ENCODE measurements at places on chromosomes 12 and 14.

DNA sequence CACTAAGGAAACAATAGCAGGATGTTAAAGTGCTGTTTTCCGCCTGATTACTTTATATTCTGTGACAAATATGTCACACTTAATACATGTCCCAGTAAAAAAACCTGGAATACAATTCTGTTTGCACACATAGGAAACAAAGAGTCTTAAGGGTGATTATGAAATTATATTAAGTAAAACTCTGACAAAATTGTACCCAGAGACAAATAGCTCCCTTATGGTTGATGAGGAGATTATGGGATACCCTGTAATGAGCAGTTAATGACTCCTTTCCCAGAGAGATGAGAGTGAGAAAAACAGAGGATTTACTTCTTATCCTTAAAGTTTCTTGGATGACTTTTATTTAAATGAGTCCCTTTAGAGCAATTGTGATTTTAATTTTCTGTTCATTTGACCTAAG, 370.6 kb downstream of the PDZRN4 start:
- no peak for DNase-seq

DNA sequence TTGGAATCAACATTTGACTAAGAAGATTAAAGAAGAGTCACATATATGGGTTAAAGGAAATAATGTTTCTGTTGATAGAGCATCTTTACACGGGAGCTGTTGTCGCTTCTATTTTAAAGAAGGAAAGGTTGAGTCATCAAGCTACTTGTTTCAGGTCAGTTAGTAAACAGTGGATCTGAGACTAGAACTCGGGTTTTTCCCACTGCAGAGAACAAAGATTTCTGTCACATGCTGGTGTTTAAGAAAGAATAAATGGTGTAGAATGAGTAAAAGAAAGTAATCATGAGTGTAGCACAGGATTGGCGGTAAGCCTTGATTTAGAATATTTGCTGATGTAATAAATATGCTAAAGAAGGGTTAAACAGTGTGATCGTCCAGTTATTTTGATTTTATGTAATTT, 455.5 kb downstream of the AEBP2 start:
- no peak for DNase-seq

DNA sequence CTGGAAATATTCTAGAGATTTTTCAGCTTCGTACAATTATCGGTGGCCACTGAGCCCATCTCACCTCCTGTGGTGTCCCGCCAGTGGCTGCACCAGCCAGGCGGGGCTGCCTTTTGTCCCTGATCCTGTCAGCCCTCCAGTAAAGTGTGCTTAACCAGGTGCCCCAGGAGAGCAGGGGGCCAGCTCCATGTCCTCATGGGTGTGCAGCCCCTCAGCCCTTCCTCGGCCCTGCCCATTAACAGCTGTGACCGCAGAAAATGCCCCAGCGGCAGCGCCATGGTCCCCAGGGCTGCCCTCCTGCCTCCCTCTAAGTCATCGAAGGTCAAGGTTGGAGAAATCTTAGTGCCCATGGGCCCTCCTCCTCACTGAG, 188.5 kb downstream of the ZFP36L1 start:
- DNase-seq: no peak

GRCh38 chr12:25781232-25781631, 177.2 kb upstream of the RASSF8 start:
- DNase-seq: no peak

- DNase-seq: no peak
Observed at GRCh38 chr14:68667313-68667791, 125.5 kb downstream of the ZFP36L1 start.

- DNase-seq: no peak
Observed at GRCh38 chr12:77722536-77722935, 108.2 kb upstream of the NAV3 start.

DNA sequence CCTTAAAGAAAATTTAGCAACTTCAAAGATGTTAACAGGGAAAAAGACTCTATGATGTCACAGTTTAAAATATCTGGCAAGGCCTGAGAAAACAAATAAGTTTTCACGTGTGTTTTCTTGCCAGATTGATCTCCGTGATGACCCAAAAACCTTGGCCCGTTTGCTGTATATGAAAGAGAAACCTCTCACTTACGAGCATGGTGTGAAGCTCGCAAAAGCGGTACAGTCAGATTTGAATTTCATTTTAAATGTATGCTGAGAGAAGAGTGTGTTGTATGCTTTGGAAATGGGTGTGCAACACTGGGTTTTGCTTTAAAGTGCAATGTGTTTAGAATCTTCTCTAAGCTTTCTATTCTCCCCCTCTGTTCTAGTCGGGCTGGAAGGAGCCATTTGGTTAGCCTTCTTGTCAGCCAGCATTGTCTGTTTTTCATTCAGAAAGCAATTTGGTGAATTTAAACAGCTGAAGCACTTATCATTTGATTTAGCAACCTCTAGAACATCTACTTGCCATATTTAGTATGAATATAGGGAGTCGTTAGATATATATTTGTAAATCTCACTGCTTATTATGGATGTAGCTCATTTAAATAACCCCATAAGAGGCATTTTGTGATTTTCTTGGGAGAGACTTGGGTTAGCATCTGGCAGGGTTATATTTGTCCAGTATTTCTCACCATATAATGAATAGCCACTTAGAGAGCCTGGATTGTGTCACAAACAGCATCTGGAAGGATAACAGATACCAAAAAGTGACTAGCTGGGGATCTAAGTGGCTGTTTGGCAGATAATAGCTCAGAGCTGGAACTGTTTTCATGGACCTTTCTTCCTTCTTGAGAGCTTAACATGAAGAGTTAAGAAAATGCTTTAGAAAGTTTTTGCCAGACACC, 35.5 kb downstream of the GPHB5 start:
- no peak for DNase-seq

DNA sequence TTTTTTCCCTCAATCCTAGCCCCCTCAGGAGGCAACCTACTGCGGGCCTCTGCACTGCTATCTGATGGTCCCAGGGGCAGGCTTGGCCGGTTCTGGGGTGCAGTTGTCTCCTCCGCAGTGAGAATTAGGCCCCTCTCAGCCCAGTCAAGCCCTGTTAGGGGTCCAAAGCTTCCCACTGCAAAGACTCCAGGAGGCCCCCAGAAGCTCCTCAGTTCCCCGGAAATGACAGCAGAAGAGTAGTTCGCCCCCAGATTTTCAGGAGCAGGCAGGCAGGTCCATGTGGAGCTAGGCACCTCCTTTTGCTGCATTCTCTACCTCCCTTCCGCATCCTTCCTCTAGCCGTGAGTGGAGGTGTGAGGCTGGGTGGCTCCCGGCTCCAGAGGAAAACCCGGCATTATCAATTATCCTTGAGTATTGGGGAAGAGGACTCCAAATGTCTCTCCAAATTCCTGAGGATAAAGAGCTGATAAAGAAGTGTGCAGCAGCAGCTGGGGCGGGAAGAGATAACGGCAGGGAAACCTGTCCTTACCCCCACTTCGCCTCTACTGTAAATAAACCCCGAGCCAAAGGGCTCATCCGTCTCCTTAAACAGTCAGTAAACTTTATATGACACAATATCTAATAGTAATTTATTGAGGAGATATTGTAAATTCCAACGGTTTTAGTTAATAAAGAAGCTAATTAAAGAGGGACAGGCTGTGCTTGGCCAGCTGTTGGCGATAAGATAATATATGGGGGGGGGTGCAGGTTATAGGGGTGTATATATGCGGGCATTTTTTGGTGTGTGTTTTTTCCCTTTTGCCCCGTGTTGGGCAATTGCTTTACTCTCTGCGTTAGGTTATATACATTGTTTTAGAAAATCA, 641 bp upstream of the HOXC12 start:
- DNase-seq: no peak

GRCh38 chr14:39055786-39056474, 47.1 kb downstream of the SEC23A start:
- no peak for DNase-seq

- DNase-seq: no peak
Observed at GRCh38 chr12:97800561-97800960, 338.0 kb downstream of the RMST start.

GRCh38 chr14:24632336-24632735, 1.7 kb downstream of the GZMB start:
- no peak for DNase-seq

GRCh38 chr14:28830115-28830534, 63.5 kb downstream of the FOXG1 start:
- peak; percentile 17 for DNase-seq

- no peak for DNase-seq
Observed at GRCh38 chr12:121927813-121928212, 9.4 kb downstream of the CFAP251 start.

DNA sequence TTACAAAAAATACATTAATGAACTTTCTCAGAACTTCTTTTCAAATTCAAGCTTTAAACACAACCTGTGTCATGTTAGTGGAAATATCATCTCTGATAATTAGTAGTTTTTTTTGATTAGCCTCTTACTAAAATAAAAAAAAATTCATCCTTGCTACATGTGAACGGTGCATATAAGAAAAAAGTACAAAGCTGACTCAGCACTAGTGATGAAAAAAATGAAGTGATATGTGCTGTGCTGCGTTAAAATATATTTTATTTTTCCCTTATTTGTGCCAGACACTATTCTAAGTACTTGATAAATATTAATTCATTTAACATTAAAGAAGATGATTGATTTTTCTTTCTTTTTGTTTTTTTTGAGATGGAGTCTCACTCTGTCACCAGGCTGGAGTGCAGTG, 7.5 kb downstream of the IKBIP start:
- no peak for DNase-seq

- no peak for DNase-seq
Observed at GRCh38 chr14:102799684-102800562, 22.7 kb downstream of the TRAF3 start.

GRCh38 chr14:92204792-92205191, 83.0 kb downstream of the CPSF2 start:
- DNase-seq: no peak

- DNase-seq: no peak
Observed at GRCh38 chr14:99256483-99256874, 15.5 kb downstream of the BCL11B start.

DNA sequence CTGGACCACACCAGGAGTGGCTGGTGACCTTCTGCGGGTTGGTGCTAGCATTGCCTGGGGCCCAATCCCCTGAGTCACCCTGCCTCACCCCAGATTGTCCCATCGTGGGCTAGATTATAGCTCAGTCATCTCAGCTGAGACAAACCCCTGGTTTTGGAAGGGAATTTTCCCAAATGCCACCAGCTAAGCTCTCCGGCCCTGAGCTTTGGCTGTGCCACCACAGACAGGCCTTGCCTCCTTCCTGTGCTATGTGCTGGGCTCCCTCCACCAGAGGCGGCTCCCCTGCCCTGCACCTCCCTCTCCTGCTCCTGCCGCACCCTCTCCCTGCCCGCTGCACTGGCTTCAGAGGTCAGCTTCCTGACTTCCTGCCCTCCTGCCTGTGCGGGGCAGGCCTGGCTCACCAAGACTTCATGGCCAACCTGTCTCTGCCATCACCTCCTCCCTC, 196.3 kb downstream of the TSPAN9 start:
- no peak for DNase-seq

GRCh38 chr14:21215879-21216251, 53.4 kb downstream of the HNRNPC start:
- DNase-seq: no peak

DNA sequence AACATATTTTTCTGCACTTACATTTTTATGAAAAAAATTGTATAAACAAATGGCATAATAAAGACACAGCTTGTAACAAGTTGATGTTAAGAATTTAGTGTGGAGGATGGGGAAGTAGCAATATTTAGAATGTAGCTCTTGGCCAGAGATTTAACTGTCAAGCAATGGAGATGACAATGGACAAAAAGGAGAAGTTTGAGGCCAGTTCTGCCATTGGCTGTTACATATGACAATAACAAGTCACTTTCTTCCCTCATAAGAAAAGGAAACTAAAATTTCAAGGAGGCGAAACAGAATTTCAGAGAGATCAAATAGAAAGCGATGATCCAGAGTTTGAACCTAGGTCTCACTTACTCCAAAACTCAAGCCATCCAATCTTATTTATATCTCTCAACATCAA, 122.8 kb upstream of the CCDC175 start:
- DNase-seq: no peak

- DNase-seq: no peak
Observed at GRCh38 chr12:117580015-117580717, 218.7 kb upstream of the NOS1 start.

DNA sequence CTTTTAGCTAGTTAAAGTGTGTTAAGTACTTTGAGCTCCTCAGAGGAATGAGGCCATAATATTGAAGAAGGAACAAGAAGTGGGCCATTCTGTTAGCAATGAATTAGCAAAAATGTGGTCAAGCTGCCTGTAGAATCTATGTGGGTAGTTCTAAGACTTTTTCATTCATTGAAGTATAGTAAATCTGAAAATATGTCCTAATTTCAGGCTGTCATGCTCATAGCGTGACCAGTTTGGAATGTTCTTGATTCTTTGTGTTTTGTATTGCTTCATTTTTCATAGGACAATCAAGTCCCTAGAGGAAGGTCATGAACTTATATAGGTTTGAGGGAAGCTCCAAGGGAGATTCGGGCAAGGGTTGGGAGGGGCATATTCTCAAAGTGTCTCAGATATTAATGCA, 11.4 kb downstream of the ATP23 start:
- DNase-seq: no peak

- no peak for DNase-seq
Observed at GRCh38 chr12:112015938-112016337, 2.7 kb downstream of the ERP29 start.

DNA sequence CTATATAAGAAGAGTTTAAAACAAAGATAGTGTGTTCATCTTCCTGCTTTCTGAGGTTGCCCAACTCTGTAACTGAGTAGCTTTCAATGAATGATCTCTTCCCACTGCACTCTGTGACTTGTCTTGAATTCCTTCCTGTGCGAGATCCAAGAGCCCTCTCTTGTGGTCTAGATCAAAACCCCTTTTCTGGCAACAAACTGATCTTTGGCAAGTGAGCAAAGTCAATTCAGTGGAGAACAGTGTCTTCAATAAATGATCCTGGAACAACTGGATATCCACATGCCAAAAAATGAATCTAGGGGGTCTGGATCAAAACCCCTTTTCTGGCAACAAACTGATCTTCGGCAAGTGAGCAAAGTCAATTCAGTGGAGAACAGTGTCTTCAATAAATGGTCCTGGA, 8.5 kb downstream of the CFAP54 start:
- no peak for DNase-seq

GRCh38 chr12:47795814-47796411, 22.9 kb downstream of the SLC48A1 start:
- no peak for DNase-seq

- no peak for DNase-seq
Observed at GRCh38 chr14:100767003-100767787, 40.5 kb downstream of the DLK1 start.

- no peak for DNase-seq
Observed at GRCh38 chr12:65133879-65134278, 12.8 kb upstream of the WIF1 start.

DNA sequence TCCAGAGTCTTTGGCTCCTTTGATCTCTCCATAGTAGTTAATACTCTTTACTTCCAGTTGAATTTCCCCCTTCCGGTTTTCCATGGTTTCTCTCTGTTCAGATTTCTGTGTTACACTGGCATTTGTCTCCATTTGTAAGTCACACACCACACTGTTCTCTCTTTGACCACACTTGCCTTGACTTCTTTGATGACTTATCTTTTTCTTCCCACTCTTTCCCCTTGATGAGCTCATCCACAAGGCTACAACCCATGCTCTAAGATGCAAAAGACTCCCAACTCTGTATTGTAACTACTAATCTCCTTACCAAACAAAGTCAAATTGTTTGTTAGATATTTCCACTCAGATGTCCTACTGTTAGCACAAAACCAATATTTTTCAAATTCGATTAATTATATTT, 242.7 kb upstream of the E2F7 start:
- DNase-seq: no peak

Data from pancreas (tissue), 10 donors.